Panc1 (cell line): ENCODE measurements at places on chromosomes 7 and 10. TPM values are rescaled to one million over a fixed set of nuclear protein-coding genes. Genes with fewer than 3 reads are reported as not detected.

- H3K27ac ChIP-seq, result no peak overlapping the region
- no peak for DNase-seq
- no peaks in the 10 kb centered on the region for H3K36me3 ChIP-seq
- H3K4me1 ChIP-seq, result no peaks in the 10 kb centered on the region
- no peak overlapping the region for H3K4me3 ChIP-seq
Measured at GRCh38 chr10:6907877-6908530, 327.9 kb upstream of the PRKCQ start.

GRCh38 chr7:16091701-16092310 lies 329.5 kb downstream of the CRPPA start:
- DNase-seq, result no peak
- H3K4me1 ChIP-seq, result no peaks in the 10 kb centered on the region
- H3K27ac ChIP-seq, result no peak overlapping the region
- H3K4me3 ChIP-seq, result no peak overlapping the region

GRCh38 chr7:101315336-101315735 lies 6.3 kb downstream of the IFT22 start:
- no peak for DNase-seq
- no peak overlapping the region for H3K4me3 ChIP-seq
- no peak overlapping the region for H3K27ac ChIP-seq

DNA sequence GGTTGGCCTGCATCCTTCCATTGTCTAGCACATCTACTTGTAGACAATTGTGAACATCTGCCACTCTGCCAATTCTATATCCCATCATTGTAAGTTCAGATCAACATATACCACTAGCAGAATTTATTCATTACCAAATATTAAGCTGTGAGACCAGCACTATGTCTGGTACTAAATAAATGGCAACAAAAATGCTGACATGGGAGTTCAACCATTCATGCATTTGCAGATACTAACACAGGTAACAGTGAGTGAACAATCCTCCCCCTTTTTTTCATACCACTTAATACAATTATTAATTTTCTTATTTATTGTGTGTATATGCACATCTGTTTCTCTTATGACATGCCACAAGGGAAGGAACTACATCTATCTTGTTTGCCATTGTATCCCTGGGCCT lies 11.9 kb downstream of the POLR1F start:
- no peaks in the 10 kb centered on the region for H3K4me1 ChIP-seq
- H3K36me3 ChIP-seq, result peaks cover 9% of the 10 kb centered on the region; the same call in 1 of the 2 replicates
- no peak overlapping the region for H3K27ac ChIP-seq
- no peak for DNase-seq
- no peak overlapping the region for H3K4me3 ChIP-seq

Gene GOLGA7B
- 1.5 TPM for total RNA-seq

DNA sequence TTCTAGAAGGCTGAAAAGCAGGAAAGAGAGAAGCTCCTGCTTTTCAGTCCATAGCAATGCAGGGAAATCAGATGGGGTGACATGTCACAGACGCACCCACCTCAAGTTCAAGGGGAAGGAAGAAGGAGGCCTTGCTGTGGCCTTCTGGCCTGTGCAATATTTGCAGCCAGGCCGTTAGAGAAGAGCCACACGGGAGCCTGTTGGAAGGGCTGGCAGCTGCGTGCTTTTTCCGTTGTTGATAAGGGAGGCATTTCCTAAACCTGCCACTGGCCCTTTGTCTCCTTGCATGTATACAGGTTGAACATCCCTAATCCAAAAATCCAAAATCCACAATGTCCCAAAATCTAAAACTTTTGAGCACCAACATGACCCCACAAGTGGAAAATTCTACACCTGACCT lies 492.5 kb upstream of the ZMIZ1 start:
- H3K4me3 ChIP-seq, result no peak overlapping the region
- no peaks in the 10 kb centered on the region for H3K36me3 ChIP-seq
- DNase-seq, result no peak
- no peak overlapping the region for H3K27ac ChIP-seq
- H3K4me1 ChIP-seq, result no peaks in the 10 kb centered on the region
- H3K27me3 ChIP-seq, result peaks cover 3% of the 10 kb centered on the region; the same call in 1 of the 2 replicates

GRCh38 chr10:67664942-67665341 lies 31.1 kb downstream of the CTNNA3 start:
- H3K27ac ChIP-seq, result no peak overlapping the region
- H3K4me1 ChIP-seq, result peaks cover 10% of the 10 kb centered on the region; the same call in 1 of the 2 replicates
- no peak for DNase-seq
- H3K27me3 ChIP-seq, result no peaks in the 10 kb centered on the region
- H3K4me3 ChIP-seq, result no peak overlapping the region

GRCh38 chr7:13050703-13051102 lies 363.3 kb downstream of the ARL4A start:
- no peak for DNase-seq
- no peak overlapping the region for H3K27ac ChIP-seq
- H3K4me3 ChIP-seq, result no peak overlapping the region
- H3K4me1 ChIP-seq, result no peaks in the 10 kb centered on the region

Gene SLC26A3
- total RNA-seq, result 0.36 TPM

- no peak overlapping the region for H3K4me3 ChIP-seq
- DNase-seq, result no peak
- no peaks in the 10 kb centered on the region for H3K4me1 ChIP-seq
- 0 out of 2 replicates have a peak, but pooled peaks cover 2% of the 10 kb centered on the region for H3K27me3 ChIP-seq
- no peaks in the 10 kb centered on the region for H3K36me3 ChIP-seq
- no peak overlapping the region for H3K27ac ChIP-seq
Measured at GRCh38 chr7:50140688-50141087, 47.6 kb upstream of the ZPBP start.

- H3K27me3 ChIP-seq, result no peaks in the 10 kb centered on the region
- no peaks in the 10 kb centered on the region for H3K4me1 ChIP-seq
- no peak for DNase-seq
- no peak overlapping the region for H3K4me3 ChIP-seq
- no peak overlapping the region for H3K27ac ChIP-seq
Measured at GRCh38 chr7:10688544-10688943, 285.1 kb upstream of the PHF14 start.

- H3K27me3 ChIP-seq, result no peaks in the 10 kb centered on the region
- H3K4me3 ChIP-seq, result no peak overlapping the region
- no peaks in the 10 kb centered on the region for H3K4me1 ChIP-seq
- peaks cover 31% of the 10 kb centered on the region for H3K36me3 ChIP-seq
- no peak overlapping the region for H3K27ac ChIP-seq
Measured at GRCh38 chr7:148783801-148784527, 85.3 kb downstream of the CUL1 start.

- no peak overlapping the region for H3K27ac ChIP-seq
- no peaks in the 10 kb centered on the region for H3K27me3 ChIP-seq
- H3K4me3 ChIP-seq, result no peak overlapping the region
- no peak for DNase-seq
- no peaks in the 10 kb centered on the region for H3K4me1 ChIP-seq
Measured at GRCh38 chr10:5466451-5467206, 32.7 kb downstream of the CALML5 start.
